ENCODE measurements at places on chromosomes 7 and 10. TPM values are rescaled to one million over a fixed set of nuclear protein-coding genes. Genes with fewer than 3 reads are reported as not detected.

DNA sequence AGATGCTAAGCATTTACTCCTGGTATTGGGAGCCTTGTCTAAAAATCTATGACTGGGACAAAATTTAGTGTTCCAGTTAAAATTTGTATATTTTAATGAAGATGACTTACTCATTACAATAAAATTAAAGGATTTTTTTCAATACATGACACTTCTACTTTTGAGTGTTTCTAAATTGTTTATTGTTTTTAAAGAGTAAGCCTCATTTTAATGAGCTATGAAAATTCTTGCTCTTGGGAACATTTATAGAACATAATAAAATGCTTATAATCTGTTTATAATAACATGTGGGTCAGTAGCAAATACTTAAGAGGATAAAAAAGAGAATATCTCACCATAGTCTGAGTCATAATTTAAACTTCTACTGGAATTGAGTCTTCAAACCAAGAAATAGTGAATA is 149.5 kb downstream of the PLCE1 start:
- peak; percentile 8 for DNase-seq

GRCh38 chr7:10593080-10593479 is 380.6 kb upstream of the PHF14 start:
- DNase-seq = no peak

- DNase-seq = no peak
Measured at GRCh38 chr7:151665368-151665767, 145.7 kb upstream of the RHEB start.

GRCh38 chr7:132337450-132338080 is 238.7 kb downstream of the PLXNA4 start:
- DNase-seq = peak; percentile 29

Gene AKR1C1
- 25.7 TPM for total RNA-seq

- no peak for DNase-seq
Measured at GRCh38 chr10:106424054-106424453, 740.5 kb downstream of the SORCS1 start.

- DNase-seq = peak; percentile 60
Measured at GRCh38 chr10:123582084-123582989, 83.8 kb upstream of the GPR26 start.

DNA sequence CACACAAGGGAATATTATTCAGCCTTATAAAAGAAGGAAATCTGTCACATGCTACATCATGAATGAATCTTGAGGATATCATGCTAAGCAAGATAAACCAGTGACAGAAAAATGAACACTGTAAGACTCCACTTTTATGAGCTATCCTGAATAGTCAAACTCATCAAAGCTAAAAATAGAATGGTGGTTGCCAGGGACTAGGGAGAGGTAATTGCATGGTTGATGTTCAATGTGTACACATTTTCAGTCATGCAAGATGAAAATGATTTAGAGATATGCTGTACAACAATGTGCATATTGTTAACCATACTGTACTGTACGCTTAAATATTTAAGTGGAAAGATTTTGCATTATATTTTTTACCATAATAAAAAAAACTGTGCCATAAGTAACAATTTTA is 1349.1 kb downstream of the XPNPEP1 start:
- no peak for DNase-seq

GRCh38 chr10:68107651-68108050 is 1.6 kb upstream of the MYPN start:
- no peak for DNase-seq

DNA sequence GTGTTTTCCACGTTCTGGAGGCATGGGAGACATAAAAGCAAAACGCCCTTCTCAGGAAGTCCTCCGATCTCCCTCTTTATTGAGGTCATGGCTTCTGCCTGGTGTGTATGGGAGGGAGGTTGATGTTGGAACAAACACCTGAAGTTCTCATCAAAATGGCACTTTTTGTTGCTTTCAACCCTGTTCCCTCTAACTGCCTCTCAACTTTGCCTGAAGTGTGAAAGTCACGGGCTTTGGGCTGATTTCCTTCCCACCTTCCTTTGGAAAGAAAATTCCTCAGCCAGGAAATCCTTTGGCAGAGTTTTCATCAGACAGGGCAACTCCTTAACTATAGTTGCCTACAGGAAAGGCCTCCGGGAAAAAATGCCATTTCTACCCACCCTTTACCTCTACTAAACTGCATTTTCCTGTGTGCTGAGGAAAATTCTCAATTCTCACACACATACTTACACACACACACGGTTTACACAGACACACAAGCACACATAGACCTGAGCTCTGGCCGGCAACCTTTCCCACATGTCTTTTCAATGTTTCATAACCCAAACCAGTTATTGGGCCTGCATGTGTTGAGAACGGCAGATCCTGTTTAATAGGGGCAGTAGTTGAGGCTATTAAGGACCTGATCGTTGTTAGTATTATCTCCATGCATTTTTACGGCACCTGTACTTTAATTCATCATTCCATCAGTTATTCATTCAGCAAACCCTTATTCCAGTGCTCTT is 36.4 kb downstream of the CYP17A1 start:
- no peak for DNase-seq

DNA sequence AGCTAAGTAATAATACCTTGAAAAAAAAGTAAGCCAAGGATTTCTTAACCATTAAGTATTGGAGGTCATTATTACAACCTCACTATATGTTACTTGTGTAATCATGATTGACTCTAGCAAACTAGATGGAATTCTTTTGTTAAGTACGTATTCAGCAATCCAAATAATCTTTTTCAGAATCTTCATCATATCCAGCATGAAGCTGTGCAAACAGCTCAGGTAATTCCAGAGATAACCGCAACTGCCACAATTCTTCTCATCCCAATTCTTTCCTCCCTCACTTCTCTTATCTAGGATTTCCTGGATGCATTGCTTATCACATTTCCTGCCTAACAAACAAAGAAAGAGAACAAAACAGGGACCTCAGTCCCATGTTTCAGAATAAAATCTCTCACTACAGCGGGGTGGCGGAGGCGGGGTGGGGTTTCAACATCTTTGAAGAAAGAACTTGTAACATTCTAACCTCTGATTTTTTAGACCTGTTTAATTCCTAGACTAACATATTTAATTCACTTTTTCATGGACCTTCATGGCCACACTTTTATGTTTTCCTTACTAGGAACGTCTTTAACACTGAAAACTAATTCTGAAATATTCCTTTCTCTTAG is 156.5 kb downstream of the POM121L12 start:
- no peak for DNase-seq
